H1 (cell line): ENCODE measurements at places on chromosomes 3 and 15. TPM values are rescaled to one million over a fixed set of nuclear protein-coding genes. Genes with fewer than 3 reads are reported as not detected.

DNA sequence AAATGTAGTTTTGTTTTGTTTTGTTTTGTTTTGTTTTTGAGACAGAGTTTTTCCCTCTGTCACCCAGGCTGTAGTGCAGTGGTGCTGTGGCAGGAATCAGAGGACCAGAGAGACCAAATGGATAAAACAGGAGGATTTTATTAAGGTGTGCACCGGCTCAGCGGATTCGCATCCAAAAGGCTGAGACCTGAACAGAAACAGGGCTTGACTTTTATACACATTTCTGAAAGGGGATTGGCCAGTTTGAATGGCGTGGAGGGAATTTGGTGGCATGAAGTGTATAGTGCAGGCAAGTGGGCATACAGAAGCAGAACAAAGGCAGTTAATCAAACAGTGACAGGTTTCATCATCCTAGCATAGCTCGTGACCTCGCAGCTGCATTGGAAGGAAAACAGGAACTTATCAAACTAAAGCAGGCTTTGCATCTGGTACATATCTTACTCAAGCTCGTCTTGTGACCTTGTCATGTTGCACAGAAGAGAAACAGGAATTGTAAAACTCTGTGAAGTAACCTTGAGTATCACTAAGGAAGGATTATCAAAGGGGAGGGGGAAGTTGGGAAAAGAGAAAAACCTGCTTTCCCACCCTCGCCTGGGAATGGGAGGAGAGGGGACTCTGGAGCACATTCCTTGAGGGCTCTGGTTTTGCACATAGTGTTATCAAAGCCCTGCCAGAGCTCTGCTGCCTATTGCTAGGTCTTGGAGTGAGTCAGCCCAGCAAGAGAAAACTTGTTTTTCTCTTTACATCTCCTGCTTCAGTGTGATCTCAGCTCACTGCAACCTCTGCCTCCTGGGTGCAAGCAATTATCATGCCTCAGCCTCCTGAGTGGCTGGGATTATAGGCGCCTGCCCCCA, 38.5 kb downstream of the C3orf62 start:
- no peak for DNase-seq

- DNase-seq, result no peak
Measured at GRCh38 chr15:90087454-90088154, 14.7 kb downstream of the IDH2 start.

DNA sequence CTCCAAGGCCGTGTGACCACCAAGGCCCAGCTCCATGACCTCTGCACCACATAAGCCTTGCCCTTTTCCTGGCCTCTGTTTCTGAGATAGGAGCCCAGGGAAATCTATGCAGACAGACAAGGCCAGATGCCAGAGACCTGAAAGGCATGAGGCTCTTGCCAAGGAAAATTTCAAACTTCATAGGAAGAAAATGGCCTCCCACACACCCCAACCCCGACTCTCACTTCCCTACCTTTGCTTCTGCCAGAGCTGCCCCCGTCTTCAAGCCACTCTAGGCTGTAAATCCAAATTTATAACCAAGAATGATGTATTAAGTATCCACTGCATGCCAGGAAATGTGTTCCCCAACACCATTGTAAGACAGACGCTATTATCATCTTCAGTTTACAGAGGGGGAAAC, 65.5 kb upstream of the HRH1 start:
- DNase-seq, result no peak

- DNase-seq, result no peak
Measured at GRCh38 chr3:185982632-185983031, 44.8 kb upstream of the TRA2B start.

The UMPS gene
- total RNA-seq, result 55.8 and 59.0 TPM in 2 replicates

DNA sequence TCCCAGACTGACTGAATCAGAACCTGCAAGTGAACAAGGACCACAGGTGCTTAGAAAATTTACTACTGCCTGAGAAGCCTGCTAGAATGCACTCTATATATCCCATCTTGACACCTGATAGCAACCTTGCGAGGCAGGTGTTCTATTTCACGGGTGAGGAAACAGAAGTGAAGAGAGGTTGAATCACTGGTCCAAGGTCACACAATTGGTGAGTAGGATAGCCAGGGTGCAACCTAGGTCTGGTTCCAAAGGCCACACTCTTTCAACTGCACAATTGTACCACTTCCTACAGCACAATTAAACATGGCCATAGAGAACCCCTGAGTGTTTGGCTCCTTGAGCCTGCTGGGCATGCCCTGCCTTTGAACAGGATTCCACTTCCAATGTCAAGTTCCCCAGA, 87.0 kb downstream of the RAB11A start:
- no peak for DNase-seq

DNA sequence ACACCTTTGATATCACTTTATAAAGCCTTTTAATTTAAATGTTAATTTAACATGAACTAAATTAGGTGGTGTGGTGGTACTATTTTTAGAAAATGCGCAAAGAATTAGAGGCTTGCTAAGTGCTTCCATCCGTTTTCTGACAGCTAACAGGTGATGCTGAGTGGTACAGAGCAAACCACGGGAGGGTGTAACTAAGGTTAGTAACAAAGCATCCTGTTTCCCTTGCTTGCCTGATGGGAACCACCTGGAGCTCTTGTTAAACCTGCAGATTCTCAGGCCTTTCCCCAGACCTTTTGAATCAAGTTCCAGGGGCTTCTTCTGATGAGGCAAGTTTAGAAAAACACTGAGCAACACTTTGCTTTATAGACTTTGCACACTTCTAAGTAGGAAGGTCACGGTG, 101.0 kb downstream of the ATG7 start:
- no peak for DNase-seq

The CYP8B1 gene
- not detected in 2 replicates for total RNA-seq

- no peak for DNase-seq
Measured at GRCh38 chr15:35998663-35999602, 453.0 kb upstream of the DPH6 start.

DNA sequence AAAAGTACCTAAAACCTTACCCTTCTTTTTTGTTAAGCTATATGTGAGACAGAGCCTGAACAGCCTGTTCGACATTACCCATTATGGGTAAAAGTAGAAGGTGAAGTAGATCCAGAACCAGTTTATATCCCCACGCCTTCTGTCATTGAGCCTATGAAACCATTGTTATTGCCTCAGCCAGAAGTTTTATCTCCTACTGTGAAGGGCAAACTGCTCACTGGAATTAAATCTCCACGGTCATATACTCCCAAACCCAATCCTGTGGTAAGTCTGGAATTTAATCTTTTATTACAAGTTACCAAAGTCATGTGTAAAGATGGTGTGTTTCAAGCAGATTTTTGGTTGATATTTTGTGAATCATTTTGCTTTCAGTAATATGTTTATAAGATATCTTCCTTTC, 47.1 kb upstream of the MAPKBP1 start:
- no peak for DNase-seq

DNA sequence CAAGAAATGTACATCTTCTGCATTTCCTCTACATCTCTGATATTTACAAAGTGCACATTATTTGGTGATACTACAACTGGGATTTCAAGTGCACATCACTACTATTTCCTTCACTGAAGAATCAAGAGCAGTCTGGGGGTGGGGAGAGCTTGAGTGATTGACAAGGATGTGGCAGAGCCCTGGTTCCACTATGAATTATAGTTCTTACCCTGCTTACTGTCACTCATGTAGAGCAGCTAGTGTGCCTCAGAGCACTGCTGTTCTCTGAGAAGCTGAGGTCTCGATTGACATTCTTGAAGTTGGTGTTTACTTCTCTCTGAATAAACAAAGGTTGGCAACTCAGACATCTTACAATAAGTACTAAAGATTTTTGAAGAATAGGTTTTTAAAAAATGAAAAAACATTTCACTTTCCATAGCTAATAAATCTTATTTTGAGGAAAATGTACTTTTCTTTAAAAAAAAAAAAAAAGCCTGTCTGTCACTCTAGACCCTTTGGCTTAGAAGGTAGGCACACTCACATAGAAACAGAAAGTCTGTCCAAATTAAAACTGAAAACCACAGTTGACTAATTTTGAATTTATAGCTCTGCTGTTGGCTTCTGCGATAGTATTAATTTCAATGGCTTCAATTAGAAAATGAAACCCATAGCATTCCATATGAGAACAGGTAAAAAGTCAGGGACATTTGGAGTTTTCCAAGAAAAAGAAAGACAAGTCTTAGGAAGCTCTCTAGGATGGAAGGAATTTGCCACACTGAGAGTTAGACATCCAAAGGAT, 5.6 kb downstream of the GREM1 start:
- no peak for DNase-seq

The NOX5 gene
- total RNA-seq, result not detected in 2 replicates

The USP19 gene
- 64.9 and 65.8 TPM in 2 replicates for total RNA-seq

DNA sequence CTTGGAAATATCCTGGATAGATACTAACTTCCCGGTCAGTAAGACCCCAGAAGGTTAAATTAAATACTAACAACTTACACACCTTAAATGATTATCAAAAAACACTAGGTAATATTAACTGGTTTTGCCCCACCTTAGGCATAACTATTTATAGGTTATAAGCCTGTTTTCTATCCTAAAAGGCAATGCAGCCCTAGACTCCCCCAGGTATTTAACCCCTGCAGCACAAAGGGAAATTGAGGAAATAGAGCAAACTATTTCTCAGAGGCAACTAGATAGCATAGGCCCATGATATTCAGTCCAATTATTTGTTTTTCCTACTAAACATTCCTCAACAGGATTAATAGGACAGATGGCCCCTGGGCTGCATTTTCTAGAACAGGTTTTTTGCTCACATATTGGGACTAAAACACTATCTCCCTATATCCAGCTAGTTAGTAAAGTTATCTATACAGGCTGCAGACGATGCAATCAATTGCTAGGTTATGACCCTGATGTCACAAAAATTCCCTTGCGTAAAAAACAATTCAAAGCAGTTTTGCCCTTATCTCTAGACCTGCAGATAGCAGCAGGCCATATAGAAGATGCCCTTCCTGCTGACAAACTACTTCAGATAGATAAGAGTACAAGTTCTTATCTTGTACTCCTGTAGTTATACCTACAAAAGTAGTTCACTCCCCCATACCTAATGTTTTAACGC, 221.3 kb downstream of the DTWD1 start:
- no peak for DNase-seq

DNA sequence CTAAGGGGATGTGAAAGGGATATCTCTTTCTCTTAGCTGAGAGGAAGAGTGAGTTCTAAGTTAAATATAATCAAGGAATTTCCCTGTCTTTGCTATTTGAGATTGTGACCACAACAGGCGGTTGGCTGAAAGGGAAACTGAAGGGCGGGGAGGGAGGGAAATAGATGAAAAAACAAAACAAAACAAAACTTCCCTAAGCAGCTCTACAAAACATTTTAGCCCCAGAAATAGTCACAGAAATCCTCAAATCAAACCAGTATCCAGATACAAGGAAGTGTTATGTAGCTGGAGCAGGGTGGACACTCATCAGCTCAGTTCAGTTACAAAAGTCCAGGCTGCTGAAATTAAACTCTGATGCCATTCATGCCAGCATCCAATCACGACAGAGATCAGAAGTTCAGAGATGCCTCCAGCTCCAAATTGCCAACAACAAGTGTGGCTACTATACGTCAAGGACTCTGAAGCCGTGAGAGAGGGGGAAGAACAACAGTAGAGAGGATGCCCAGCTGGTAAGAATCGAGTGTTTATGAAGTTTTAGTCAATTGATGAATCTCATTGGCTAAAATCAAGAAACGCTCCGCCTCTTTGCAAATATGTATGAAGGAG, 319 bp upstream of the TP63 start:
- no peak for DNase-seq

DNA sequence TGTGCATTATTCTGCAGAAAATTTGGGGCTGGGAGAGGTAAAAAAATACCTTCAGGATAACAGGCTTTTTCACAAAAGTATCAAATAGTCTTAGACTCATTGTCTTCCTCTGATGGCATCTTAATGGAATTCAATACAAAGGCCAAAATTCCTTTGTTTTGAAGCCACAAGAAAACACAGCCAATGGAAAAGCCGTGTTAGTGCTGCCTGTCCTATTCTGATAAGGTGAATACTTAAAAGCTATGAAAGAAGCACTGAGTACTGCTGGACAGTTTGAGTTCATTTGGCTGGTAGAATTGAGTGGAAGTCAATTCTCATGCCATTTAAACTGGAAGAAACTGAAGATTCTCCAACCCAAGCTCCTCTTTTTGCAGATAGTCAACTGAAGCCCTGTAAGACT, 395.3 kb upstream of the TPRG1 start:
- no peak for DNase-seq

The RLBP1 gene
- total RNA-seq, result not detected in 2 replicates

- DNase-seq, result no peak
Measured at GRCh38 chr3:140086642-140087041, 151.7 kb downstream of the CLSTN2 start.

- no peak for DNase-seq
Measured at GRCh38 chr15:47504624-47505256, 212.6 kb upstream of the SEMA6D start.

- no peak for DNase-seq
Measured at GRCh38 chr15:55942332-55942731, 51.1 kb downstream of the NEDD4 start.

The GOLGA8M gene
- total RNA-seq, result not detected in 2 replicates

The NME9 gene
- total RNA-seq, result not detected in 2 replicates

The TMC3 gene
- not detected in 2 replicates for total RNA-seq

GRCh38 chr15:78171864-78172472, 22.8 kb downstream of the IDH3A start:
- DNase-seq, result no peak

The IL17RC gene
- total RNA-seq, result 9.1 and 11.8 TPM in 2 replicates

GRCh38 chr3:126781889-126782491, 78.0 kb downstream of the CHCHD6 start:
- DNase-seq, result no peak

The NDN gene
- 27.4 and 29.4 TPM in 2 replicates for total RNA-seq

DNA sequence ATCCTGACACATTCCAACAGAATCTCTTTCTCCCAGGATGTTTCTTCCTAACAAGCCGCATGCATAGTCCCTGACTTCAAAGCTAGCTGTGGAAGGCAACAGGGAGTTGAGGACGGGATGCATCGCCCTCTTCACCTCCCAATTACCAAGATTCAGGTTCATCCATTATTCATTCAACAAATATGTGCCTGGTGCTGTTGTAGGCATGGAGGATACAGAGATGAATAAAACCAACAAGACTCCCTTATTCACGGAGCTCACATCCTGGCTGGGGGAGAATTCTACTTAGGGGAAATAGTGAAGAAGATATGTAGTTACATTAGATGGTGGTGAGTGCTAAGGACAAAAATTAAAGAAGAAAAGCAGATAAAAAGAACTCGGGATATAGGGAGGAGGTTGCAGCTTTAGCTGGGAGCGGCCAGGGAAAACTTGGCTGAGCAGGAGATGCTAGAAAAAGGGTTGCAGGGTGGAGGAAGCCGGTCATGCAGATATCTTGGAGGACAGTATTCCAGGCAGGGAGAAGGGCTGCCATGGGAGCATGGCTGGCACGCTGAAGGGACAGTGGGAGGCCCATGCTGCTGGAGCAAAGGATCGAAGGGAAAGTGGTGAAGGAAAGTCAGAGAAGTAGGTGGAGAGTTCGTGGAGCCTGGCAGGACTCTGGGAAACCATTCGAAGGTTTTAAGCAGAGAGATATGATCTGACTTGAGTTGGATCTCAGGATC, 5.0 kb downstream of the ITGB5 start:
- no peak for DNase-seq

DNA sequence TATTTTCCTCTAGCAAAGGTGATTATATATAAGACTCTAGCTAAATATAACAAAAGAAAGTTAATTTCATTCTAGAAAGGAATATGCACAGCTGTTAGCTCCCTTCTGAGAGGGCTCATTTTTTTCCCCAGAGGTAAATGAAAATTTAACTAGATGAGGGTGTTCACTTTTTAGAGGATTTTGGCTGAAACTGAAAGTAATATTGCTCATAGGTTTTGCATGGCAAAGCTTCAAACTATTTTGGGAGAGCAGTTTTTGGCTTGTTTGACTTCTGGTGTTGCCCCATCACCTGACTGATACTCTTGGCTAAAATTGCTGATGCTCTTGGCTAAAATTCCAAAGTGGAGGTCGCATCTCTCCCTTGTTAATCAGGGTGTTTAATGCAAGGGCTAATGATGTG, 311.9 kb downstream of the EDEM1 start:
- no peak for DNase-seq
